ENCODE measurements at places on chromosomes 2 and 18. TPM values are rescaled to one million over a fixed set of nuclear protein-coding genes. Genes with fewer than 3 reads are reported as not detected.

- DNase-seq, result no peak
Measured at GRCh38 chr2:160457588-160457987, 36.0 kb downstream of the RBMS1 start.

- no peak for DNase-seq
Measured at GRCh38 chr2:216012133-216012829, 1.1 kb downstream of the MREG start.

DNA sequence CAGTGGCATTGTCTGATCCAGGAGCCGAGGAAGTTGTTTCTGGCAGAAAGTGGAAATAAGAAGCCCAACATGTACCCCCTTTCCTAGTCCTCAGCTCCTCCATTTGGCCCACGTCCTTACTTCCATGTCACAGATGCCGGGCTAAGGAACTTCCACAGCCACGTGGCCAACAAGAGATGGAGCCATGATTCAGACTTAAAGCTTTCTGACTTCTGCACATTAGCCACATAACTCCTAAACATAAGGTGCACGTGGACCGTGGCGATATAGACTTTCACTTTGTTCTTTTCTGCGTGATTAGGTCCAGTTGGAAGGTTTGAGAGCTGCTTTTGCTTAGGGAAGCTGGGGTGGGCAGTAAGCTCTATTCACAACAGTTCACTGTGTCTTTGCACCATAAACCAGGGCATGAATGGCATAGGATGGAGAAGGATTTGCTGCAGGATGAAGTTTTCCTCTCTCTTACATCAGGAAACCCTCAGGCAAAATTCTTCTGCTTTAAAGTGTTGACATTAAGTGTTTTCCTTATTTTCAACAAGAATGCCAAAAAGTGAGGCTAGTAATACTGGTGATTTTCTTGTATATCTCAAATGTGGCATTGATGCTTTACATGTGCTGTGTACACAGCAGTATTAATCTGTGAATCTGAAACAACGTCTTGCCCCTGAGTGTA, 61.2 kb upstream of the RBM44 start:
- no peak for DNase-seq

GRCh38 chr2:231680285-231680991, 27.9 kb upstream of the PTMA start:
- no peak for DNase-seq

GRCh38 chr2:16653083-16653375, 12.6 kb downstream of the CYRIA start:
- DNase-seq, result no peak

DNA sequence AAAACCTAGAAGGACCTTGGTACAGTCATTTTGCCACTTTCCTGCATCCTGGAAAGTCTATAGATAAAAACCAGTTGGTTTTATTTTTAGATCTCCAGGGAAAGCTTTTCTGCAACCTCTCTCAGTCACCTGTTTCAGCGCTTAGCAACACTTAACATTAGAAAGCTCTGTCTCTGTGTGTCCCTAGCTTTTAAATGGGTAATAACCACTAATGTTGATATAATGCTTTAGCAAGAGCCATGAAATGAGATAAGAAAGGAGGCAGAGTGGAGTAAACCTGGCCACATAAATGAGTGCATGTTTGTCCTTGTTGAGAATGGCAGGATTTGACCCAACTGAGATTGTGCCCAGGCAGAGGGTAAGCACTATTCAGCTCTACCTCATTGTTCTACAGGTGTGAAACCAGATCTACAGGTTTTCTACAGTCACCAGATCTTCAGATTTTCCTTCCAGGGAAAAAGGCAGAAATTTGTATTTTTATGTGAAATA, 44.8 kb downstream of the MARCHF4 start:
- no peak for DNase-seq

PCBP1 gene
- total RNA-seq, result 48.7 TPM

- no peak for DNase-seq
Measured at GRCh38 chr2:179612591-179613298, 248.7 kb downstream of the ZNF385B start.

DNA sequence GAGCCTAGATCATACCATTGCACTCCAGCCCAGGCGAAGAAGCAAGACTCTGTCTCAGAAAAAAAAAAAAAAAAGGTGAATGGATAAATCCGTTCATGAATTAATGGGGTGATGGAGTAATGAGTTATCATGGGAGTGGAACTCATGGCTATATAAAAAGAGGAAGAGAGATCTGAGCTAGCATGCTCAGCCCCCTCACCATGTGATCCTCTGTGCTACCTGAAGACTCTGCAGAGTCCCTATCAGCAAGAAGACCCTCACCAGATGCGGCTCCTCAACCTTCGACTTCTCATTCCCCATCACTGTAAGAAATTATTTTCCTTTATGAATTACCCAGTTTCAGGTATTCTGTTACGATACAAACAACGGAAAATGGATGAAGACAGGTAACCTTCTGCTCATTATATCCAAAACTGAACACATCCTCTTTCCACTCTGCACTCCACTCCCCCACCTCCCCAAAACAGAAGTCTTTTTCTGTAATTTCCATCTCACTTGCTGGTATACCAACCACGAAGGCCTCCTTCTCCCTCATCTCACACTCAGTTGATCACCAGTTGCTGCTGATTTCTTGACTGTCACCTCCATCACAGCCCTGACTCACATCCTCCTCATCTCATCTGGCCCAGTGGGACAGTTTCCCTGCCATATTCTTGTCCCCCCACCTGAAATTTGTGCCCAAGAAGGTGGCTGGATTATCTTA, 8.8 kb downstream of the RETREG2 start:
- DNase-seq, result no peak

DNA sequence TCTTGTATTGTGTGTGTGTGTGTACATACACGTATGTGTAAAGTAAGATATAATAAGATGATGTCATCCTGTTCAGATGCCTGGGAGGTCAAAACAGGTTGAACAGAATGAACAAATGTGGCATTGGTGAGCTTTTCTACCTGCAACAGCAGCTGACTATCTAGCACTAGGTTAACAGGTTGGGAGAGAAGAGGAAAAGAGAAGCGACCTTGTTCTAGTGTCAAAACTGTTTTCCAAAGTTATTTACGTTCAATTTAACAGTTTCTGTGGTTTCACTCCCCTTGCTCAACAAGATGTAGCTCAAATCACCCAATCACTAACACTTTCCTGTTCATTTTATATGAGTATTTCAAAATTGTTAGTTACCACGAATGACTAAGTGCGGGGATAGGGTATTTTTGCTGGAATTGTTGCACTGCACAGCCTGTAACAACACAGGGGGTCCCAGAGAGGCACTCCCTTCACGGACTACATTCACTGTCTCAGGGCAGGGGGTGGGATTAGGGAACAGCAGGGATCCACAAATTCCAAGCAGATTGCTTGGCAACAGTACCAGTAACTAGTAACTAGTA, 67.5 kb upstream of the DTNB start:
- no peak for DNase-seq

DNA sequence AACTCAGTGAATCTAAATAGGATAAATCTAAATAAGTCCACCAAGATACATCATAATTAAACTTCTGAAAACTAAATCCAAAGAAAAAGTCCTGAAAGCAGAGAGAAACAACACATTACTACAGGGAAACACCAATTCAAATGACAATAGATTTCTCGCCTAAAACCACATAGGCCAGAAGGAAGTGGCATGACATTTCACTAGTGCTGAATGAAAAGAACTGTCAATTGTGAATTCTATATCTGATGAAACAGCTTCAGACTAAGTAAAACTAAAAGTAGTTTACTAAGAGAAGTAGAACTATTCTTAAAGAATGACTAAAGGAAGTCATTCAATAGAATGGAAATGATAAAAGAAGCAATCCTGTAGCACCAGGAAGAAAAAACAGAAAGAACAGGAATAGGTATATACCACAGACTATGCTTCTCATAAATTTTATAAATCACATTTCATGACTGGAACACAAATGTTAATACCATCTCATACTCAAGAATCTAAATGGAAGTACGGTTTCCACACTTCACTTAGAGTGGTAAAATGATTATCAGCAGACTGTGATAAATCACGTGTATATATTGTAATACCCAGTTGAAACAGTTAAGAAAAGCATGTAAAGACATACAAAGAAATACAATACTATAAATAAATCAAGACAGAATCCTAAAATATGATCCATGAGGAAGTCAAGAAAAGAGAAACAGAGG, 46.4 kb downstream of the ASXL2 start:
- no peak for DNase-seq

DNA sequence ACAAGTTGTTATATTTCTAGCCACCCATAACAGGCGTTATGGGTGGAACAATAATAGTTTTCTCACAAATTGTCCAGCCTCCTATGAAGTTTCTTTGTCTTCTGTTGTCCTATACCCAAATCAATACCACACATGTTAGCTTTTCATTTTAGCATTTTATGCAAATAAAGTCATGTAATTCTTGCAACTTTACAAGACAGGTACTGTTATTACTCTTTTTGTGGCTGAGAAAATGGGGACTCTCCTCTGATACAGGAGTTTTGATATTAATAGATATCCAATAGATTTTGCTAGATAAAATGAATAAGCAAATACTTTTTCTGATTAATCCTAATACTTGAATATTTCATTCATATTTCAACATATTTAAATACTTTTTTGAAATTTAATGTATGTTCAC, 151.0 kb downstream of the PMAIP1 start:
- no peak for DNase-seq

DNA sequence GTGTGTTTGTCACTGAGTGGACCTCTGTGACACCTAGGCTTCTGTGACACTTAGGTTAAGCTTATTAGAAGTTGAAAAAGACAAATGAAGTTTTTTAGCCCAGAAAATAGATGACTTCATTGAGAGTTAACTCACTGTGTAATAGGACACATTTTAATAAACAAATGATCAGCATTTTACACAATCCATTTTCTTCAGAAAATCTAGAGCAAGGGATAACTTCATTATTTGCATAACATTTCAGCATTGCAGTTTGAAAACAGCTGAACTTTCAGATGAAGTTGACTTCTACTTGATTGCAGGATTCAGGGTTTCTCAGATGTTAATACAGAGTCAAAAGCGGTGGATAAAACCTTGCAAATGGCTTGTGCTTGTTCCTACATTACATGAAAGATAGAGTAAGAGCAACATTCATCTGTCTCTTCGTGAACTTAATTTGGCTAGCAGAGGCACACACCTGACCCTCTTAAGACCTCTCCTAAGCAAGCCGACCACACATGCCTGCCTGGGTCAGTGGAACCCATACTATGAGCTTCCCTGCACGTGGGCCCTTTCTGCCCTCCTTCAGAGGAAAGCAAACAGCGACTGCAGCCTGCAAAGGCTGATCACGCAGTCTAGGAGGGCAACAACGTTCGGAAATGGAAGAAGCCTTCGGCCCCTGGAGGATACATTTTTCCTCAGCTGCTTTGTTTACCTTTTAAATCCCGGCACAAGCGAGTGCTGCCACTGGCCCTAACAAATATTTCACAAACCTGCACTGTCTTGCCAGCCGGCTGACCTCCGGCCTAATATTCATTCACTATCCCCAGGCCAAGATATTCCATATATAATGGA, 16.6 kb downstream of the ITGB1BP1 start:
- DNase-seq, result no peak

DNA sequence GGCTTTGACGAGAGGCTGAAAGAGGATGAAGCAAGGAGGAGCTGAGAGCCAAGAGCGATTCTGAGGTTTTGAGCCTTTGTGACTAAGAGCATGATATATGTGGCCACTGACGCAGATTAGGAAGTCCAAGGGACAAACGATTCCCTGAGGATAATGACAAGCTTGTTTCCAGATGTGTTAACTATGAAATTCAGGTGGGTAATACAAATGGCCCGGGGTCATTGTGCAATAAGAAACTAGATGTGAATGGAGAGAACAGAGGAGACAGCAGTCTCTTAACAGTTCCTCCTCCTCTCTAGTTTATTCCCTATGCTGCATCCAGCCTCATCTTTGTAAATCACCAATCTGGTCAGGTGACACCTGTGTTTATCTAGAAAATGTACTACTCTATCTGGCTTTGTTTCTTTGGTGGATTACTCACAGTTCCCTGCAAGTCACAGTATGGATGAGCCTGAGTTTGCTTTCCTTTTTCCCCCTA, 84.2 kb downstream of the SOCS6 start:
- DNase-seq, result no peak

- no peak for DNase-seq
Measured at GRCh38 chr2:128513961-128514283, 195.3 kb upstream of the HS6ST1 start.

DNA sequence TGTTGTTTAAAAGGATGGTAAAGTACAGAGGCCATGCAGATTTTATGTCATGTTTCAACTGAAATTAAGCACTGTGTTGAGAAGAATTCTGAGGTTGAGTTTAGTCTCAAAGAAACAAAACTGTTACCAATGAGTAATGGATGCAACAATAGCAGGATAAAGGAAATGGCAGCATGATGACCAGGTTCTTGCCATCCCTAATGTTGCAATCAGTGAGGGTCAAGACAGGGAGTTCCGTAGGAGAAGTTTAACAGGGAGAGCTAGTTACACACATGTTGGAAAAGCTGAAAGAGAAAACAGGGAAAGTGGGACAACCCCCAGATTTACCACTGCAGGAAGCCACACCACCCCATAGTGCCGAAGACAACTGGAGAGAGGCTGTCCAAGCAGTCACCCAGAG, 343.8 kb upstream of the EPHA4 start:
- DNase-seq, result no peak

DNA sequence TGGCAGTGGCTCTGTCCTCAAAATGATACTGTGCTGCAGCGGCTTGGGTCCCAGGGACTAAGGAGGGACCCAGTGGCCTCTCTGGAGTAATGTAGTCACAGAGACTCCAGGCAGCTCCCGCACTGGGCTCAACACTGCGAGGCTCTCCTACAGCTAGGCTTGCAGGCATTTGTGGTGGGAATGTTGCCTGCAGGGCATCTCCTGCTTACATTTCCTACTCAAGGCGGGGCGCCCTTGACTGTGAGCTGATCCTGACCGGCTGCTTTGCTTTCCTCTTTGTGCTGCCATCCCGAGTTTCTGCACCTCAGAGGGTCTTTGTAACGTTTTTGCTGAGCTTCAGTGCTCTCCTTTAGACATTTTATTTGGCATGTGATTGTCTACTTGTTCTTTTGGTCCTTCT, 177.4 kb upstream of the FN1 start:
- no peak for DNase-seq

HIBCH gene
- total RNA-seq, result 14.6 TPM

BOLL gene
- not detected for total RNA-seq

DNA sequence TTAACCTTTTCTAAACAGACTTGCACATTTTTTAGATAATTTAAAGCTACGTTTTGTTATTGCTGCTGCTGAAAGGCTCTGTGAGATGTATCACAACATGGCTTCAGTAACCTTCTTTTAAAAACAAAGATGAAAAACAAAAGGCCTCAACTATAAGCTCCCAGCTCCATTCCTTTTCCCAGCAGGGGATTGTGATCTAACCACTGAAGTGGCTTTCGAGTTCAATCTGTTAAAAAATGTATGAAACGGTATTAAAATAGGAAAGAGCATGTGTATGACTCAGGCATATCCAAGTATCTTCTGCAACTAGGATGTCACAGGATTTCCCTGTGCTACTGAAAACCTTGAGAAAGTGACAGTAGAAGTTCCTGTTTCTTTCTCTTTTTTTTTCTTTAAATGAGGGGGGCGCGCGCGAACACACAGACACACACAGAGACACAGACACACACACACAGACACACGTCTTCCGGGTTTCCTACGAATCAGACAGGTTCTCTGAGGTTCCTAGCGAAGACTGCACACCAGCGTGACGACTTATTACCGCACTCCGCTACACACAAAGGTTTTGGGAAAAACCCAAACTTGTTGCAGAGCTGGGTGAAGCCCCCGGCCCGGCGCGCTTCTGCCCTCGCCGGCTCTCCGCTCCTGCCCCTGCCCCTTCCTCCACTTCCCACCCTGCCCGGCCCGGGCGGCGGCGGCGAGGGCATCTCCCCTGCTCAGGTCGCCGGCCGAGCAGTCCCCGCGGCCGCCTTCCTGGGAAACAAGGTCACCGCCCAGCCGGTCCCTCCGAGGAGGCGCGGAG, 86.8 kb downstream of the RBMS1 start:
- DNase-seq, result no peak

GRCh38 chr2:71665168-71666093, 212.1 kb downstream of the DYSF start:
- DNase-seq, result no peak
